ENCODE measurements at places on chromosomes 1 and 21.

DNA sequence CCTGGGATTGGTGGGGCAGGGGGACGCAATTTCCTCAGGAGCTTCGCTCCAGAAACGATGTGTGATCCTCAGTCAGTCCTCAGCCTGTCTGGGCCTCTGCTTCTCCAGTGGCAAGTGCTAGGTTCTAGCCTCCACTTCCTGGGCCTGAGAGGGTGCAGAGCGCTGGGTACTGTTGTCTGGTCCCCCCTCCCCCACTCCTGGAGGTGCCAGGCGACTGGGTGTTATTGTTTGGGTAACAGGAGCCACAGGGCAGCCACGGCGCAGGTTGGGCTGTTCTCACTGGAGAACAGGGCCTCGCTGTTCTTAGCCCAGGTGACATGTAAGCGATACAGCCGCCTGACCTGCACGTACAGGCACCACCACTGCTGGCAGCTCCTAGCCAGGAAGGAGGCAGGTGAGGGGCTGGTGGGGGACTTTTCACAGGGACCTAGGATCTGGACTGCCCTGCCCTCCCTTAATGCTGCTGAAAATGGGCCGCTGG is 2.1 kb downstream of the RPS6KA1 start:
- H3K27me3 ChIP-seq = no peaks in the 10 kb centered on the region
- no peak for DNase-seq
- no peak overlapping the region for H3K27ac ChIP-seq

DNA sequence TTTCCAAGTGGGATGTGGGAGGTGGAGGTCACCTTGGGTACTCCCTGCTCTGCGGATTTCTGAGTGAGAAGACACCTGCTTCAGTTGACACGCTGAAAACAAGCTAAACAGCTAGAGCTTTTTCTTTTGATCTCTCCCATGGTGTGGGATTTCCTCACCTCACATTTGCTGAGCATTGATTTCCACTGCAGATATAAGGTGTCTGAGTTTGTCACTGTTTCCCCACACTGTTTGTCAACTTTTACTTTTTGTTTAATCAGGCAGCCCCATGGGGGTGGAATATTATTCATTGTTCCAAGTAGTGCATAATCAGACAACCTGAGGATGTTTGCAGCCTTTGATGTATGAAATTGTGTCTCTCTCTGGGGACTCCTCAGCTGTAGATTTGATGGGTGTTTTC is 49.5 kb downstream of the FASLG start:
- no peak for DNase-seq
- H3K36me3 ChIP-seq = no peaks in the 10 kb centered on the region
- no peak overlapping the region for H3K27ac ChIP-seq
- no peak overlapping the region for H3K4me3 ChIP-seq

GRCh38 chr1:40932006-40932405 is 47.5 kb upstream of the CTPS1 start:
- no peaks in the 10 kb centered on the region for H3K4me1 ChIP-seq
- no peaks in the 10 kb centered on the region for H3K36me3 ChIP-seq
- H3K27me3 ChIP-seq = peaks cover 2% of the 10 kb centered on the region
- H3K27ac ChIP-seq = no peak overlapping the region
- H3K4me3 ChIP-seq = no peak overlapping the region
- no peak for DNase-seq

DNA sequence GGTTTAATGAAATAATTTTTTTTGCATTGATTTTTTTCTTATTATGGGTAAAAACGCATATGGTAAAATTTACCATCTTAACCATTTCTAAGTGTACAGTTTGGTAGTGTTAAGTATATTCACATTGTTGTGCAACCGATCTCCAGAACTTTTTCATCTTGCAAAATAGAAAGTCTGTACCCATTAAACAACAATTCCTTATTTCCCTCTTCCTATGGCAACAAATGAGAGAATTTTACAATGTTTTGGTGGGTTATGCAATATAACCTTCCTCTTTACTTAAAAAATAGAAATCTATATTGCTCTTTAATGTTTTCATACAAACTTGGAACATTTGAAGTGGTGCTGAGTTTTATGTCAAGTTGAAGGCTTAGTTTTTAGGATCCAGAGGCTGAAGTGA is 26.6 kb downstream of the MAP3K7CL start:
- H3K4me3 ChIP-seq = no peak overlapping the region
- H3K4me1 ChIP-seq = no peaks in the 10 kb centered on the region
- no peak for DNase-seq
- no peak overlapping the region for H3K27ac ChIP-seq
- no peaks in the 10 kb centered on the region for H3K27me3 ChIP-seq

DNA sequence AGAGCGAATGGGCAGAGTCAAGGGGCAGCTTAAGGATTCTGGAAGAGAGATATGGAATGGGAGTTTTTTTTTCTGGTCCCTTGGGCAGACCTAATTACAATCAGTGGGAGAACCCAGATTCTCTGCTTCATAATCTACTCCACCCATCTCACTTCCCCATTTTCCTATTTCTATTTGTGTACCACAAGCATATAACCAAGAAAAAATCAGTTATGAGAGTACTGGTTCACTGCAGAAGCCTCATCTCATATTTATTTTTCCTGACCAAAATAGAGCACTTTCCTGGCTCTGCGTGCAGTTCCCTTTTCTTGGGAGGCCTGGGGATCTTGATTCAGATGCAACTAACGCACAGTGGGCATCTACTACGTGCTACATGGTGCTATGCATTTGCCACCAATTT is 82.2 kb upstream of the SLFNL1 start:
- no peaks in the 10 kb centered on the region for H3K36me3 ChIP-seq
- no peak overlapping the region for H3K27ac ChIP-seq
